ENCODE measurements at places on chromosomes 7 and 10.

DNA sequence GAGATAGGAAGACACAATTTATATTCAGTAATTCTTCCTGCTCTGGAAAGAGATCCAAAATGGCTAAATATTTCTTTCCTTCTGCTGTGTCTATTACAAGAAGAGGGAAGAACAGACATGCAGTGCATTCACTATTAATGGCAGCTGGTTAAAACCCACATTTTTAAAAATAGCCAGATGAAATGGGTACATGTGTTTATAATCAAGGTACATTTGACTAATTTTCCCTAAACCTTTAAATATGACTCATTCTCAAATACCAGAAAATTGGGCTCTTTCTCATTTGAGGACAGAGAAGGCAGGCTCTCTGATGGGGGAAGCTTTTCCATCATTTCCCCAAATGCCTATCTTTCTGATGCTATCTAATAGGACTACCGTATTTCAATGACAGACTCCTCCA lies 215.7 kb upstream of the HABP2 start:
- DNase-seq = no peak

- DNase-seq = no peak
These were observed 71.3 kb downstream of the CREB3L2 start for GRCh38 chr7:137930581-137930980.

- DNase-seq = no peak
These were observed 35.7 kb upstream of the MTPAP start for GRCh38 chr10:30384701-30385201.

DNA sequence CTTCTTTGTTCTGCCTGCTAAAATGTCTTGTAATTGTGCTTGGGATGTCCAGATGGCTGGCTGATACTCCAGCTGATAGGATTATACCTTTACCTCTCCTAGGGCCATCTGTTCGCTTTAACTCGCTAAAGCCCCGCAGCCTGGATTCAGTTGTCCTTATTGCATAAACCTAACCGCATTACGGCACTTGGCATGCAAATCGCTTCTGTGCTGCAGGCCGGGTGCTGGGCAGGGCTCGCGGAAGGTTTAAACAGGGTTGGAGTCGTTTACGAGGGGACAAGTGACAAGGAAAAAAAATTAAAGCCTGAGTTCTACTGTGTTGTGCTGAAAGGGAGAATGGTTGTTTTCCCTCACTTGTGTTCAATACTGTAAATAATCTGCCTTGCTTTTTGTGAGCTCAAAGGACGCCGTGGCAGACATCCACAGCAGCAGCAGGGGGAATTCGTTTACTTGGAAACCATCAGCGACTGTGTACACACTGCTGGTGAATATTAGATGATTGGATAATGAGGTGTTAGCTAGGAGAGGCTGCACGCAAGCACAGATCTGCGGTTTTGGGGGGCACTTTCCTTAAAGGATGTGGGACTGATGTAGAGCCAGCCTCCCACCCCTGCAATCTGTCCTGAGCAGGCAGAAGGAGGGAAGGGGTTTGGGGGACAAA lies 93.0 kb downstream of the EBF3 start:
- DNase-seq = no peak

DNA sequence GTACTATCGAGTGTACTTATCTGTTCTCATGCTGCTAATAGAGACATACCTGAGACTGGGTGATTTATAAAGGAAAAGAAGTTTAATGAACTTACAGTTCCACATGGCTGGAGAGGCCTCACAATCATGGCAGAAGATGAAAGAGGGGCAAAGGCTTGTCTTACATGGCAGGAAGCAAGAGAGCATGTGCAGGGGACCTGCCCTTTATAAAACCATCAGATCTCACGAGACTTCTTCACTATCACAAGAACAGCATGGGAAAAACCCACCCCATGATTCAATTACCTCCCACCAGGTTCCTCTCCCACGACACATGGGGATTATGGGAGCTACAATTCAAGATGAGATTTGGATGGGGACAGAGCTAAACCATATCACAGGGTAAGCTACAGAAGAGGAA lies 4.5 kb downstream of the NDUFA5 start:
- DNase-seq = no peak

DNA sequence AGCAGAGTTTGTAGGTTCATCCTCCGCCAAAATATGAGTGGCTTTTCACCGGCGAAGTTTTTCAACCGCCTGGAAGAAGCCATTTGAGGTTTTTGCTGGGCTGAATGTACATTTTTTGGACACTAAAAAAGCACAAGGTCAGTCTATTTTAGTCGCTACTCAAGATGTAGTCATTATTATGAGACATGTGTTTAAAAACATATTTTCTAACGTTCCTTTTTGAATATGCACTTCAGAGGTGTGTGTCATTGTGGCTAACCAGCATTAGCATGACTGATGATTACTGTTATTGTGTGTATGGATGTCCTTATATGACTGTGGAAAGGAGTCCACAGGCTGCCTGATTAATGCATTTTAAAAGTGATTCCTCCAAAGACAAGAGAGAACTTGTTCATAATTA lies 605.4 kb downstream of the INHBA start:
- DNase-seq = no peak

DNA sequence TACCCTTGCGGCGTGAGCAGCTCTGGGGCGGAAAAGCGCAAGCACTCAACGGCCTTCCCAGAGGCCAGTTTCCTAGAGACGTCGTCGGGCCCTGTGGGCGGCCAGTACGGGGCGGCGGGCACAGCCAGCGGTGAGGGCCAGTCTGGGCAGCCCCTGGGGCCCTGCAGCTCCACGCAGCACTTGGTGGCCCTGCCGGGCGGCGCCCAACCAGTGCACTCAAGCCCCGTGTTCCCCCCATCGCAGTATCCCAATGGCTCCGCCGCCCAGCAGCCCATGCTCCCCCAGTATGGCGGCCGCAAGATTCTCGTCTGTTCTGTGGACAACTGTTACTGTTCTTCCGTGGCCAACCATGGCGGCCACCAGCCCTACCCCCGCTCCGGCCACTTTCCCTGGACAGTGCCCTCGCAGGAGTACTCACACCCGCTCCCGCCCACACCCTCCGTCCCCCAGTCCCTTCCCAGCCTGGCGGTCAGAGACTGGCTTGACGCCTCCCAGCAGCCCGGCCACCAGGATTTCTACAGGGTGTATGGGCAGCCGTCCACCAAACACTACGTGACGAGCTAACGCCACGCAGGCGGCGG lies 12.6 kb downstream of the TRIM8 start:
- DNase-seq = no peak

DNA sequence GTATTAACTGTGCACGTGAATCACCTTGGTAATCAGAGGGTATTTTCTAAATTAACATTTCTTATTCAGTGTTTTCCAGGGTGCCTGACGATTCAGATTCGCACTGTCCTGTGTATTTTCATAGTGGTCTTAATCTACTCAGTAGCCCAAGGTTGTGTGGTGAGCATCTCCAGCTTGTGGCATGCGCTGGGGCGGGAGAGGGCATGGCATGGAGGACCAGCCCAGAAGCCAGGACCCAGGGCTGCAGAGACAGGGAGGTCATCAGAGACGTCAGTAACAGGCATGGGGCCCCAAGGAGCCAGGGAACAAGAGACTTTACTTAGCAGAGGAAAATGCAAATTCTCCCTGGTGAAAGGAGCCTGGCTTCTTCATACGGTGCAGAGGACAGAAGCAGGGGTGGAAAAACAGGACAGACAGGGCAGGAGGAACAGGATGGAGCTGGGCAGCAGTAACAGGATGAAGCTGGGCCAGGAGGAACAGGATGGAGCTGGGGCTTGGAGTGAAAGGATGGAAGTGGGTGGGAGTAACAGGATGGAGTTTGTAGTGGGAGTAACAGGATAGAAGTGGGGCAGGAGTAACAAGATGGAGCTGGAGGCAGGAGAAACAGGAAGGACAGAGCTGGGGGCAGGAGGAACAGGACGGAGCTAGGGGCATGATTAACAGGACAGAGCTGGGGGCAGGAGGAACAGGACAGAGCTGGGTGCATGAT lies 110.9 kb downstream of the ADCY1 start:
- DNase-seq = no peak

- DNase-seq = no peak
These were observed 44.1 kb upstream of the MXI1 start for GRCh38 chr10:110163192-110163773.

GRCh38 chr7:539731-540411 lies 20.2 kb upstream of the PDGFA start:
- DNase-seq = peak; percentile 91

DNA sequence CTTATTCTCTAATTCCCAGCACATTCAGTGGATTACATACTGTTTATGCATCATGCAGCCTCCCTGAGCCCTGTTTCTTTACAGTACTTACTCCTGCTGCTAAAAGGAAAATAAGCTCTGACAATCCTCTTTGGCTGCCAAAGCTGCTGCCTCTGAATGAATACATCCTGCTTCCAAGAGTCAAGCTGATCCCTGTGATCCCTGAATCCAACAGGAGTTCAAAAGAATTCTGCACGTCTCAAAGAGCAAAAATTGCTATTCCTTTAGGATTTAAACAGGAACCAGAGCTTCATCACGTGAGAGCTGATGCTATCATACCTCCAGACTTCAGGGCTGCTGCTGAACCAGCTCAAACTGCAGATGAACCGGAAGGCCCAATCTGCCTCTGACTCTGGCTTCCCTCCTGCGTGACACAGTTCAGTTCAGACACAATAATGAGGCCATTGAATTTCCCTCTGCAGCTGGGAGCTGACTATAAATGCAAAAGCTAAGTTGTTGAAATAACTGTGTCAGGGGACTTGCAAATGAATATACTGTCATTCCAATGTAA lies 851.0 kb upstream of the PHF14 start:
- DNase-seq = no peak

DNA sequence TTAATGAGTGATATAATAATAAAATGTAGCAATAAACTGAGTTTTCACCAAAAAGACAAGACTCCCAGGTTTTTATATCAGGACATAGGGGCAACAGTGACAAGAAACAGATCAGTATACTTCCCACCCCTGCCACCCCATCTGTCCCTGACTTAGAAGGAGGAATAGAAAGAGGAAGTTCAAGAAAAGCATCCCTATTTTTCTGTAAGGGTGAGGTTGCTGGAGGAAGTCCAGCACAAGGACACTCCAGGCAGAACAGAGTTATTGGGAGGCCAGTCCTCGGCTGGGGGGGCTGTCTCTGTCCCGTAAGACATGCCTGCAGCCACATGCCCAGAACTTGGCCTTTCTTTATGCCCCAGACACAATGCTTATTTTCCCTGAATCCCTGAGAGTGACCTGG lies 16.5 kb upstream of the TLX1 start:
- DNase-seq = no peak

DNA sequence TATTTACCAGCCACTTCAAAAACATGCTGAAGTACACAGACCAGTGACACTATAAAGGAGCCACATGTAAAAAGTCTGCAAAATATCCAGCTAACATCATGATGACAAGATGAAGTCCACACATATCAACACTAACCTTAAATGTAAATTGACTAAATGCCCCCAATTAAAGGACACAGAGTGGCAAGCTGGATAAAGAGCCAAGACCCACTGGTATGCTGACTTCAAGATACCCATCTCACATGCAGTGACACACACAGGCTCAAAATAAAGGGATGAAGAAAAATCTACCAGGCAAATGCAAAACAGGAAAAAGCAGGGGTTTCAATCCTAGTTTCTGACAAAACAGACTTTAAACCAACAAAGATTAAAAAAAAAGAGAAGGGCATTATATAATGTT lies 12.9 kb upstream of the C10orf88 start:
- DNase-seq = no peak

DNA sequence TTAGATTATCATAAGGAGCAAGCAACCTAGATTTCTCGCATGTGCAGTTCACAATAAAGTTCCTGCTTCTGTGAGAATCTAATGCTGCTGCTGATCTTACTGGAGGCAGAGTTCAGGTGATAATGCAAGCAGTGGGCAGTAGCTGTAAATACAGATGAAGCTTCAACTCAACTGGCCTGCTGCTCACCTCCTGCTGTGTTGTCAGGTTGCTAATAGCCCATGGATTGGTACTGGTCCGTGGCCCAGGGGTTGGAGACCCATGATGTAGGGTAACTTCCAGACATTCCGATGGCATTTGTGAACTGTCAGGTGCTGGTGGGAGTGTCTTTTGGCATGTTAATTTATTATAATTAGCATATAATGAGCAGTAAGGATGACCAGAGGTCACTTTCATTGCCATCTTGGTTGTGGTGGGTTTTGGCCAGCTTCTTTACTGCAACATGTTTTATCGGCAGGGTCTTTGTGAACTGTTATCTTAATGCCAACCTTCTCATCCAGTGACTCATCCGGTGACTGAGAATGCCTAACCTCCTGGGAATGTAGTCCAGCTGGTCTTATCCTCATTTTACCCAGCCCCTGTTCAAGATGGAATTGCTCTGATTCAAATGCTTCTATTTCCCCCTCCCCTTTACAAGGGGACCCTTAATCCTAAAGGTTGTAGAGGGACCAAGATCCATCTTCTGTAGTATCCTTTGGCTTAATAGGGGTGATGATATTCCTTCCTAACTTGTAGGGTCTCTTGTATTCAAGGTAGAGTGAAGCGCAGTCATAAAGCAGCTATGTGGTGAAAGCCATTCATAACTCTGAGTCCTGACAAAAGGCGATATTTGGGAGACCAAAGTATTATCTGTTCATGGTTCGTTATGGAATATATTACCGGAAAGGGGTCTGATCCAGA lies 165.8 kb downstream of the CCSER2 start:
- DNase-seq = no peak

DNA sequence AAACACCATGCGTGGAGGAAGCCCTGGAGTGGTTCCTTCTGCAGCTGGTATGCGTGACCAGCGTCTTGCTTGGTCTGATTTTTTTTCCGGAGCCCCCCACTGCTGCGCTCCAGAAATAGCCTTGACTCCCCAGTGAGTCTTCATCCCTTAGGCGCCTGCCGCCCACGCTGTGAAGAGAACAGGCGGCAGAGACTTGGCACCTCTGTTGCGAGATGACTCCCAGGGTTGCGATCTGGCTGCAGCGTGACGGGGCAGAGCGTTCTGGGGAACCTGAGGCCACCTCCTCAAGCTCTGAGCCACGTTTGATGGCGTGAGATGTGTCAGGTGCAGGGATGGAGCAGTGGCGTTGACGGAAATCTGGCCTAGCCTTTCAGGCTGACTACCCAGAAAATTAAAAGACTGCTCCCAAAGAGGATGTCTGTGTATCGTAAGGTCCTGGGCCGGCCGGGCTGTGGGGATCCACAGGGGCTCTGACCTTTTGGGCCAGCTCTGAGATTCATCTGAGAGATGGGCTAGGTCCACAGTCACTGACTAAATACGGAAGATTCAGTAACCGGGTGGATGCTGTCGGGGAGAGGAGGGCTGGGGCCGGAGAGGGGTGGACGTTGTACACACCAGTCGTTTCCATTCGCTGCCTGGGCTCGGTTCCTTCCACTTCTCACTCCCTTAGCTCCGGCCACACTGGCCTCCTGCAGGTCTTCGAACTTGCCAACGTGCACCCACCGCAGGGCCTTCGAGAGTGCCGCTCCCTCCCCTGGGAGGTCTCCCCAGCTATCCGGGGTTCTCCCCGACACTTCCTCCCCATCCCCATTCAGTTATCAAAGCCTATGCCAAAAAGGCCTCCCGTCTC lies 33.8 kb downstream of the PFKFB3 start:
- DNase-seq = no peak

- no peak for DNase-seq
These were observed 2.4 kb upstream of the LDB3 start for GRCh38 chr10:86665868-86666267.

- DNase-seq = no peak
These were observed 146.2 kb downstream of the AHR start for GRCh38 chr7:17444673-17445072.
